ENCODE measurements at places on chromosomes 2 and 18.
A peak's percentile ranks its signal among the peaks of the same experiment; 100 is the strongest.

DNA sequence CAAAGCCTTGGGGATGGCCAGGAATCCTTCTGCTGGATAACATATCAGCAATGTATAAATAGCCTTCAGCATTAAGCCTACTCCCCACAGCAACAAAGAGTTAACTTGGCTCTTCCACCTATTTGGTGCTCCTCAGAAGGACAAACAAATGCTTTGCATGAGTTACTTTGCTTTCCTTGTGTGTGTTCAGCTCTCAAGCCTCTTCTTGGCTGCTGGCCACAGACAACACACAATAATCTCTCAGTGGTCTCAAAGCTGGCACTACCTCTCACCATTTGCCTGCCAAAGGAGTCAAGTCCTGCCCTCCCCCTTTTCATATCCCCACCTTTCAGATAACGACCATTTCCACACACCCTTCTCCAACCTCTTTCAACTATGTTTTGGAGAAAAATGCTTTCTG, 17.5 kb downstream of the FTCDNL1 start:
- no peak for DNase-seq

- DNase-seq, result no peak
Observed at GRCh38 chr2:118224895-118225311, 136.6 kb downstream of the INSIG2 start.

GRCh38 chr2:157830696-157831570, 45.2 kb downstream of the ACVR1 start:
- no peak for DNase-seq

- DNase-seq, result no peak
Observed at GRCh38 chr2:7132753-7133152, 215.5 kb downstream of the RNF144A start.

DNA sequence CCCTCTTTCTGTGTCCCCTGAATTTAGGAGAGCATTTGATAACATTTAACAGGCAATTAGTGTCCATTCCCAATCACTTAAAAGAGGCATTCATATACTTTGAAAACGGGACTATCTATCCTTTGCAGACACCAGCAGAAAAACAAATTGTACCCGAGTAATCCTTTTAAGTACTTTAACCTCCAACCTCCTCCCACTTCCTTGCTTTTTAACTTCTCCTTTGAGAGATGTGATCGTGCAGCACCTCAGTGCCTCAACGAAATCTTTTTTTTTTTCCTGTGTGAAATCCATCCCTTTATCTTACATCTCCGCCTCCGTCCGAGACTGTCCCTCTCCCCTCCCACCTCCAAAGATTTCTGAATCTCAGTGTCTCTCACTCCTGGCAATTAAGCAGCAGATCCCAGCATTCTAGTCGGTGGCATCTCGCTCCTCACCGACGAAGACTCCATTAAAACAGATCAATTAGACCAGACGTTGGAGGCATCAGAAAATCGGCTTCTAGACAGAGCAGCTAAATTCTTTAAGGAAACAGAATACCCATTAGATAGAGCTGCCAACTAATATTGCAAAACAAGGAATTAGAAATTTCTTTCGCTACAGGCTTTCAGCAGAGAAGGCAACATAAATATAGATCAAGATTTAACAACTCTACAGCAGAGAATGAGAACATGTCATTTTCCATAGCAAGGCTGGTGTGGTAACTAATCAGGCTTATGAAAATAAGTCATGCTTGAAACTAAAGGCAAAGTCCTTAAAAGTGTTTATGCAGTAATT, 1.9 kb upstream of the TMEFF2 start:
- DNase-seq, result no peak

- no peak for DNase-seq
Observed at GRCh38 chr2:176297067-176297466, 27.8 kb downstream of the MTX2 start.

- DNase-seq, result no peak
Observed at GRCh38 chr2:101889460-101890098, 102.2 kb upstream of the IL1R2 start.

DNA sequence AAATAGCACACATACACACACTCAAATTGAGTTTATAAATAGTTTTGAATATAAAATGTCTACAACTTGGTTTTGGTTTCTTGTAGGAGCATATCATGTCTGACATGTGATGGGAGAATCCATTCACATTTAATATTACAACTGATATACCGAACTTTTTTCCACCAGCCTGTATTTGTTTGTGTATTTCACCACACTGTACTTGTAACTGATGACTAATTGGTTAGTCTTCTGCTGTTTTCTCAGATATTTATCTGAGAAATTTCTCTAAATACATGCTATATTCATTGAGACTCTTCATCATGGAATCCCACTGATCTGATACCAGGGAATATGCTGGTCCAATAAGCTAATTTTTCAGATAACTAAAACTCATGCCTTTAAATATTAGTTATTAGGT, 56.3 kb upstream of the UBXN4 start:
- no peak for DNase-seq

GRCh38 chr2:98012561-98012991, 16.8 kb upstream of the TMEM131 start:
- no peak for DNase-seq

GRCh38 chr2:15265889-15266288, 295.2 kb downstream of the NBAS start:
- no peak for DNase-seq

DNA sequence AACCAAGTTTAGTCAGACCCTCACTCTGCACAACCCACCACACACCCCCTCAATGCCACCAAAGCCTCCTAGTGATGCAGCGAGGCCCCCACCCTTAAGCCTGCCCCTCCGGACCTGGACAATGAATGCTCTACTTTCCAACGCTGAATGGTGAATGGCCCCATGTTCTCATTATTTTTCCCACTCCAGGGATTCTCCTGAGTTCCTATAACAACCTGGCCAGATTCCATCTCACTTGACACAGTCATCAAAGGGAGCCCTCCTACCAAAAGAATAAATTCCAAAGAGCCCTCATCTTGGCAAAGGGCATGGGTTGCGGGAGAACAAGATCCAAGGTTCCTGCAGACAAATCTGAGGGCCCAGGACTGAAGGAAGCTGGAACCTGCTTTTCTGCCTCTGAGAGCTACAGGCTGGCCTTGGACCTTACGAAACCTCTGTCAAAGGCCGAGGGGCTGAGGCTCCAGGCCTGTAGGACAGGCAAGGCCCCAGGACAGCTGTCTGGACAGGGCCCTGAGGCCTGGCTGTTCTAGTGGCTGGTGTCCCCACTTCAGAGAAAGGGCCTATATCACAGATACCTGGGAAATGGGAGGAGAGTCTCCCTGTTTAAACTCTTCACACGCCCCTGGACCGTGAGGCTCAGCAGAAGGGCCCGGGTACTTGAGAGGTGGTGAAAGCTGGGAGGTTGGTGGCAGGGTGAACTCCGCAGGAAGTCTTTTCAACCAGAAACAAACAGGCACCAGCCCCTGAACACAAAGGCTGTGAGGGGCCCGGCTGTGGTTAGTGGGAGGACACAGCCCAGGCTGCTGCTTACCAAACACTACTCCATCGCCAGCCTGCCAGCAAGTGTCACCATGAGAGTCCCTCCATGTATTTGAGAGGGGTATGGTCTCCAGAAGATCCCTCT, 27.3 kb downstream of the SFXN5 start:
- DNase-seq, result no peak

GRCh38 chr2:13572466-13572865, 855.7 kb downstream of the TRIB2 start:
- no peak for DNase-seq

DNA sequence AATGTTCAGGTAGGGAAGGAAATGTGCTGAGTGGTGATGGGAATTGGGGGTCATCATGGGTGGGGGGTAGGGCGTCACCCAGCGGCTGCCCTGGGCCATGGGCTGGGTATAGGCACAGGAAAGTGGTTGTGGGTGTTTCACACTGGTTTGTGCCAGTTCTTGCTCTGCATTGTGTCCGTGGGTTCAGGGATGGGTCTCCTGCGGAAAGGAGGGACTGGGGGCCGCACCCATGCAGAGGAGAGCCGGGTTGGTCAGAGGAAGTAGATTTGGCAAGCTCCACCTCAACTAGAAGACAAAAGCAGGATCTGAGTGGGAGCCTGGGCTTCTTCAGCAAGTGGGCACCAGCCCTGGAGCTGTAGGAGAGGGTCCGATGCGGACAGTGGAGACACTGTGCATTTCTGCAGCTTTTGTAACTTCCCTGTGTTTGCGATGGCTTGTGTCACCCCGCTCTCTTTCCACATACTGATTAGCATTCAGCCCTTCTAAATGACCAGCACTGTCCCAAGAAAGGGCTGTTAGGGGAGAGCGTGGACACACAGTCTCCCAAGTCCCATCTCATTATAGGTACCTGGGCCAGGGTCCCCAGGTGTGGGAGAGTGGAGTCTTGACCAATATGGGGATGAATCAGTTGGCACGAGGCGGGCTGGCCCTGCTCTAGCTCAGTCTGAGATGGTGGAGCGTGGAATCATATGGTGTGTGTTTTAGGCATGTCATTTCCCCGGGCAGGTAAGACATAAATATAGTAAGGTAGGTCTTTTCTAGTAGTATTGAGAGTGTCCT, 67.2 kb downstream of the LRRFIP1 start:
- DNase-seq, result peak; percentile 60

DNA sequence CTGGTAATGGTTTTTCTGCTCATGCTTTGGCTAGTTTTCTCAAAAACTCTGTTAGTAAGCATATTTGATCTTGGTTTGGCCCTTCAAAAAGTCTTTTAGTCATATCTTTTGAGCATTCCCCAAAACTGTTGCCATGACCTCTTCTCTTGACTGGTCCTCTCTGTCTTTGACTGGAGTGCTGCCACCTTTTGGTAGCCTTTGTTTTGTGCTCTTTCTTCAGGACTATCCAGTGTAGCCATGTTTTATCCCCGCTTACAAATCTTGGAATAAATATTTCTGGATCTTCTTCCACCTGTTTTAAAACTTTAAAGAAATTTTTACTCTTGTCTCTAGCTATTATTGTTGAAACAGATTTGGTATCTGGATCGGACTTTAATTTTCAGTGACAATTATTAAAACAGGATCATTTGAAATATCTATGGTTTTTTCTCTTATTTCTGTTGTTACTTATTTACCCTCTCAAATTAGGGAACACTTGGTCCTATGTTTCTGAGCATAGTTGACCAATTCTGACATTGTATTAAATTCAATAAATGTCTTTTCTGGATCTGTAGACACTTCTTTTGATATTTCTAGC, 965 bp upstream of the ELOA2 start:
- DNase-seq, result no peak

GRCh38 chr18:35584735-35585134, 3.2 kb downstream of the GALNT1 start:
- no peak for DNase-seq

- DNase-seq, result no peak
Observed at GRCh38 chr2:152864601-152865149, 146.3 kb downstream of the ARL6IP6 start.

DNA sequence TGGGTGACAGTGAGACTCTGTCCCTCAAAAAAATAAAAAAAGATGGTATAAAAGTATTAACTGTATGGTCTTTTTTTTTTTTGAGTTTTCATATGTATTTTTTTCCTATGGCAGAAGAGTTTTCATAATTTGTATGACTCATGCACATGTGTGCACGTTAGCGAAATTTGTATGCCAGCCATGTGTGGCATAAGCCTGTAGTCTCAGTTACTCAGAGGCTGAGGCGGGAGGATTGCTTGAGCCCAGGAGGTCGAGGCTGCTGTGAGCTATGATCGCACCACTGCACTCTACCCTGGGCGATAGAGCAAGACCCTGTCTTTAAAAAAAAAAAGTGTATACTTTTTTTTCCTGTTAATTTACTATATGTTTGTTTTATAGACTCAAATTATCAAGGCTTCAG, 160.8 kb downstream of the TGIF1 start:
- no peak for DNase-seq

GRCh38 chr2:231614559-231615057, 21.9 kb downstream of the TEX44 start:
- peak; percentile 73 for DNase-seq

GRCh38 chr2:76009484-76009883, 298.8 kb upstream of the GCFC2 start:
- DNase-seq, result no peak

GRCh38 chr18:35696307-35696706, 114.8 kb downstream of the GALNT1 start:
- DNase-seq, result no peak

- DNase-seq, result no peak
Observed at GRCh38 chr2:103887625-103888024, 966.3 kb upstream of the POU3F3 start.

DNA sequence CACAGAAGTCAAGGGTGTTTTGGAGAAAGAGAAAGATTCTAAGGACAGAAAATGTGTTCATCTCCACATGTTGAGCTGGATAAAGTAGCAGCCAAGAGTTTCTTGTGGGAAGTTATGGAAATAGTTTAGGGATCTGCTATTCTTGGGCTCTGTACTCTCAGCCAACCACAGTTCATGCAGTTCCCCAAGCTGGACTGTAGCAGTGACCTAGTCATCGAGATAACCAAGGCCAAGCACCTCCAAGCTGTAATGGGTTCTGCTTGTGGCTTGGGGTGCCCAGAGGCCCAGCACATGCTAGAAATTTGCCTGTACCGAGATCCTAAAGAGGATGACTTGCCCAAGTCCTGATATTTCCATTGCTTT, 91.9 kb upstream of the RASGRP3 start:
- no peak for DNase-seq

DNA sequence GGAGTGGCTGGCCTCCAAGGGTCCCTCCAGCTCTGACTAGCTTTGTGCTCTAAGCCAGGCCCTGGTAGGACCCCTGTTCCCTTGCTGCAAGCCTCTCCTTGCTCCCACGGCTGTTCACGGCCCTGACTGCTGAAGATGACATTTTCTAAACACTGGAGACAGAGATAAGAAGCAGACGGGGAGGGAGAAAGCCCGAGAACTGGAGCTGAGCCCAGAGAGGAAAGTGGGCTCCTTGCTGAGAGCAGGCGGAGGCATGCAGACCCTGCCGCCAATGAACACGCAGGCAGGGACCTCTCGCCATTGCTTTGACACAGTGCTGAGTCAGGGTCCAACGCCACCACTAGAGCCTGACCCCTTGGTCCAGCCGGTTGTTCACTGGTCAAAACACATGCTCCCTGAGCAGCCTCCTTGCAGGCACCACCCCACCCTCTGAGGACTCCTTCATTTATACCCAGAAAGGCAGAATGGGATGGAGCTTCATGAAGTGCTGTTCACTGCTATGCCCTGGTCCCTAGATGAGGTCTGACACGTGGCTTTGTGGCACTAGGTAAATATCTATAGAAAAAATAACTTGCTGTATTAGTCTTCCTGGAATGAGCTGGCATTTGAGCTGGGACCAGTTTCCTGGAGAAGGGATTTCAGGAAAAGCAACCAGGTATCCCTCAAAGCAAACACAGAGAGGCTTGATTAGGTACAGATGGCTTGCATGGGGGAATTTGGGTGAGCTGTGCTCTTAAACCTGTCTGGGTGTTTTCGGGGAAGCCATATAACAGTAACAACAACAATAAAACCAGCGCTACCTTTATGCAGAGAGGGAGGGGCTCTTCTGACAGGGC, 65.7 kb downstream of the MCFD2 start:
- DNase-seq, result peak; percentile 76

Measured in Right ventricle myocardium superior (tissue), 1 donor.